CD4-positive, alpha-beta T cell treated with Interferon gamma for 1 hour (primary cell): ENCODE measurements at places on chromosomes 2 and 18.

DNA sequence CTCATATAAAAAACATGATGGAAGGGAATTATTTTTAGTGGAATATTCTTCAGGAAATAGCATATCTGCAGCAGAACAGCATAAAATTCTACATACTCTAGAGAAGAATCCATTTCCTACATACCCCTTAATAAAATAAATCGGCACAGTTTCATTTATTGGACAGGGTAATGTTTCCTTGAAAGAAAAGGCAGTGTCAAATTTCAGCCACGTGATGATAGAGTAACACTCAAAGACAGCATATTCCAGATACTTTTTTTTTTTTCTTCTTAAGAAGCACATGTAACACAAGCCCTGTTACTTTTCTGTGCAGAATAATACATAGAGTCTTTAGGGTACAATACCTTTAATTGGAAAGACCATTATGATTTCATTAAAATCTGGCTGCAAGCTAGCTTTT is 204.4 kb downstream of the SRBD1 start:
- no peak for DNase-seq

DNA sequence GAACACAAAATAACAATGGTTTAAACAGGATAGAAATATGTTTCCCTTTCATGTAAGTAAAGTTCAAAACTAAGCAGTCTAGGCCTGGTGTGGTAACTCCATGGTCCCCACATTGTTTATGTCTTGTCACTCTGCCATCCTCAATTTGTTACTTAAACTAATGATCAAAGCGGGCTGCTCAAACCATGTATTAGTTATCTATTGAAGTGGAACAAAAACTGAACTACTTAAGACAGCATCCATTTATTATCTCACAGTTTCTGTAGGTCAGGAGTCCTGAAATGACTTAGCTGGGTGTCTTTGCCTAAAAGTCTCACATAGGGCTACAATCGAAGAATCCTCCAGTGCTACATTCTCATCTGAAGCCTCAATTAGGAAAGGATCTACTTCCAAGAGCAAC is 91.6 kb downstream of the NAB1 start:
- no peak for DNase-seq

- DNase-seq = no peak
These were observed 72.5 kb downstream of the SCG2 start for GRCh38 chr2:223529696-223530095.

DNA sequence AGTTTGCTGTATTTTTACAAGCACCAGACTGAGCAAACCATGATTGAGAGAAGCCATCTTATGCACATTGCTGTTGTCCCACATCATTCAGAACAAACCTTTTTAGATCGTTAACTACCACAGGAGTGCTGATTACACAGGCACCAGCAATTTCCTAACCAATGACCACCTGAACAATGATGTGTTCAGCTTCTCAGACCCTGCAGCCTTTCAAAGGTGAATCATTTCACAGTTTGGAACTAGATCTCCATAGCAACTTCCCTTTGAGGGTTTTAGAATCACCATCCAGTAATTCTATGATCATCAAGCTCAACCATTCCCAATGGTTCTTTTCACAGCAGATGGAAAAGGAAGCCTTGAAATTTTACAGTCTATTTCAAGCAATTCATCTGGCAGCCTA is 71.4 kb downstream of the OLA1 start:
- no peak for DNase-seq

DNA sequence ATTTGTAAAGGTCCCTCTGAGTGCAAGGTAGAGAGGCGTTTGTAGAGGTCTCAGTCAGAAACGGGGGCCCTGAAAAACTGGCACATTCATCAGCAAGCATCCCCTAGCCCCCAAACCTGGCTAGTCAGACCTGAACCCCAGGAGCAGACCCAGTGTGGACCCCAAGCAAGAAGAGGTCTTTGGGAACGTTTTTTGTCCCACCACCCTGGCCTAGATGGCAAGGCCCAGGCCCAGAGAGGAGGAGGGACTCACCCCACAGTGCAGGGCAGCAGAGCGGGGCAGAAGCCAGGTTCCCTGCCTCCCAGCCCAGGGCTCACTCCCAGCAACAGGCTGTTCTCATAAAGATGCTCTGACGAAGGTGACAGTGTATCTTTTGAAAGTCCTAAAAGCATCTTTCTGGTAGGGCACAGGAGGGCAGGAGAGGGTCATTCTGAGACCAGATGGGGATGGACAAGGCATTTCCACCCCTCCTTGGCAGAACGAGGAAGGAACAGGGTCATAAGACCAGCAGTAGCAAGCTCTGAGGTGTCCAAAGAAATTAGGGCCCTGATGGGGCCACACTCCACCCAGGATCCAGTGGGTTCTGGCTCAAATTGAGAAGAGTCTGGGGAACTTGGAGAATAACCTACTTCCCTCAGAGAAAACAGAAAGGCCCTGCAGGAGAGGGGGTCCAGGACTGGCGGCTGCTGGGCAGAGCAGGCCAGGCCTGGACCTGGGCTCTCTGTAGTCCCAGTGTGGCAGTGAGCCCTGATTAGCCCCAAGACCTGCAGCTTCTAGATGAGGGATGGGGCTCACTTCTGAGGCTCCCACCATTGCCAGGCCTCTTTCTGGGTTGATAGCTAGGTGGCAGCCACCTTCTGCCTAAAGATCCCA is 18.2 kb downstream of the ADRA2B start:
- DNase-seq = no peak

GRCh38 chr2:68827666-68828065 is 43.5 kb downstream of the BMP10 start:
- DNase-seq = no peak
